Left renal pelvis (tissue), 4 donors: ENCODE measurements at places on chromosomes 4 and X. TPM values are rescaled to one million over a fixed set of nuclear protein-coding genes. Genes with fewer than 3 reads are reported as not detected.

DNA sequence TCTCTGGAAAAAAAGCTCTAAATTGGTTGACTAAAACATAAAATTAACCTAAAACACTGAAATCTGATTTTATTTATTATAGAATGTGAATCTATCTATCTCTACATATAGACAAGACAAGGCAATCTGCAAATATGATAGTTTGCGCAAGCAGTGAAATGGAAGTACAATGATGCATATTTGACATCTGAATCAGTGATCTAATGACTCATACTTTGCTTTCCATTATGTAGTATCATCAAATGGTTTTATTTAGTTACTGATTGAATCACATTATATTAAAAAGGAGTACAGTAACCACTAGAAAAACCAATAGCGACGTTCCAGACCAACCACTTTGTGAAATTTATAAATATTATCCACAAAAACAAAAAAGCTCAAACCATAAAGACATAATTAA is 1969.3 kb downstream of the PCDH7 start:
- DNase-seq, result no peak

DNA sequence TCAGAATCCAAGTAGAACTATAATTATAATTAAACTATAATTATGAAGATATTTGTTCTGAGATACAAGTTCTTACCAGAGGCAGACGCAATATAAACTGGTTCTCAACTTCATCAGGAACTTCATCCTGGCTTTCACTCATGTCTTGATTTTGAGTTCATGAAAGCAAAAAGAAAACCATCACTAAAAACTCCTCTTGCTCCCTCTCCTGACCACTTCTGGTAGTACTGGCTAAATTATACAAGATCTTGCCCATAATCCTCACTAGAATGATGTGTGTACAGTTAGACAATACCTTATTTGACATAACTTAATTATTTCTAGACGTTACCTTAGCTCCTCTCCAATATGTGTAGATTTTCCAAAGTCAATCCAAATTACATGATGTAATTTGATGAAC is 3.7 kb downstream of the TAF7L start:
- no peak for DNase-seq

SCML2 gene
- 10.1 TPM for polyA plus RNA-seq

DCLK2 gene
- polyA plus RNA-seq, result 6.1 TPM

COX7B2 gene
- not detected for polyA plus RNA-seq

USP17L11 gene
- not detected for polyA plus RNA-seq

DNA sequence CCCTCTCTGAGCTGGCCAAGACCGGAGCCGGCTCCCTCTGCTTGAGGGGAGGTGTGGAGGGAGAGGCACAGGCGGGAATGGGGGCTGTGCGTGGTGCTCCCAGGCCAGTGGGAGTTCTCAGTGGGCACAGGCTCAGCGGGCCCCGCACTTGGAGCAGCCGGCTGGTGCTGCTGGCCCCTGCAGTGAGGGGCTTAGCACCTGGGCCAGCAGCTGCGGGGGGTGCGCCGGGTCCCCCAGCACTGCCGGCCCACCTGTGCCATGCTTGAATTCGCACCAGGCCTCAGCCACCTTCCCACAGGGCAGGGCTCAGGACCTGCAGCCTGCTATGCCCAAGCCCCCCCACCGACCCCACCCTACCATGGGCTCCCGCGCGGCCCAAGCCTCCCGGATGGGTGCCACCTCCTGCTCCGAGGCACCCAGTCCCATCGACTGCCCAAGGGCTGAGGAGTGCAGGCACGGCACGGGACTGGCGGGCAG is 602.5 kb downstream of the KCTD8 start:
- DNase-seq, result no peak

GRCh38 chrX:138018145-138018799 is 452.3 kb downstream of the ZIC3 start:
- no peak for DNase-seq

TMEM31 gene
- 0.99 TPM for polyA plus RNA-seq
